ENCODE measurements at places on chromosomes 2 and 18.

- DNase-seq, result peak; percentile 62
Measured at GRCh38 chr2:126802774-126803433, 95.8 kb upstream of the TEX51 start.

- no peak for DNase-seq
Measured at GRCh38 chr2:105391058-105391627, 7.7 kb downstream of the FHL2 start.

DNA sequence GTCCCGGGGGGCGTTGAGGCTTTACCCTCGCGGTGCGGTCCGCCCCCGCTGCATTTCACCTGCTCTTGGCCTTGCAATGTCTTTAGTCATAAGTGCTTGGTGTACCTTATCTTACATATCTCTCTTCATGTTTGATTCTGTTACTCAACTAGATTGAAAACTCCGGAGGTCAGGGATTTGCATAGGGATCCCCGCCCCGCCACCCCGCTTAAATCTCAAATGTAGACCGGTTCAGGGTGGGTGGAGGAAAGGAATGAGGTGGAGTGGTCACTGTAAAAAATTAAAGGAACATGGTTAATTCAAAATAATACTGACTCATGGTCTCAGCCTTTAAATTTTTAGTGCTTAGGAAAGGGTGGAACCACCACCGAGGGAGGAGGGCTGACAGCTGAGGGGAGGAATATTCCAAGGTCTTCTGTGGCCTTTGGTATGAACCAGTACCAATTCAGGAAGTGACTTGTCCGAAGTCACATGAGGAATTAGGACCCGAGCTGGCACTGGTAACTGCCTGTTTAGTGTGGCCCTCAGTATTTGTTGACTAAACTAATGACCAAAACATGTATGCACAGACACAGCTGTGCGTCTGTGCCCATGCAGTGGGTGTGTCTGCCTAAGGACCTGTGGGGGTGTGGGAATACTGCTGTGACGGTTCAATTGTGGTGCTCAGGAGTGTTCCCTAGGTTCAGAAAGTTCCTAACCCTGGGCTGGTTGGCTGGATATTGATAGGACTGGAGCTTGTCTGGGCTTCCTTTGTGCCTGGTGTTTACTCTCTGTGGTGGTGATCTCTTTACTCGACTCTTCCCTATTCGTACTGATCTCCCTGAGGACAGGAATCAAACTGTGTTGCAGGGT is 1.0 kb downstream of the PLEKHB2 start:
- DNase-seq, result peak; percentile 46

GRCh38 chr2:236146436-236146835 is 21.8 kb downstream of the GBX2 start:
- no peak for DNase-seq

DNA sequence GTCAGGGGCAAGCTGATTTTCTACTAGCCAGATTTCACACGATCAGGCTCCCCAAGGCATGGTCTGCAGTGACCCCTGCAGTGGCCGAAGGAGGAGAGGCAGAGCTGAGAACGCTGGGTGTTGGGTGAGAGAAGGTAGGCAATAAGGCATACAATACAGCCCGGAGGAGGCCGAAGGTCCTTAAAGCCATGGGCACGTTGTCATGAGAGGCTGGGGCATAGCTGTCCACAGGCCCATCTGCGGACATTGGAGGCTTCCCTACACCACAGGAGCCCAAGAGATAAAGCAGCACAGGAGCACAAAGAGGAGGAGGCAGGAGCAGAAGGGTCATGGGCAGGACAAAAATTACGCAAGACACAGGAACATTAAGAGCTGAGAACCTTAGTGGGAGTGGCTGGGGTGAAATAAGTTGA is 16.7 kb upstream of the BZW1 start:
- DNase-seq, result no peak

- DNase-seq, result peak; percentile 96
Measured at GRCh38 chr2:105450471-105450870, 51.6 kb upstream of the FHL2 start.
